Hepatic stellate cell (primary cell): ENCODE measurements at places on chromosomes 6 and 20.
A peak's percentile ranks its signal among the peaks of the same experiment; 100 is the strongest.

DNA sequence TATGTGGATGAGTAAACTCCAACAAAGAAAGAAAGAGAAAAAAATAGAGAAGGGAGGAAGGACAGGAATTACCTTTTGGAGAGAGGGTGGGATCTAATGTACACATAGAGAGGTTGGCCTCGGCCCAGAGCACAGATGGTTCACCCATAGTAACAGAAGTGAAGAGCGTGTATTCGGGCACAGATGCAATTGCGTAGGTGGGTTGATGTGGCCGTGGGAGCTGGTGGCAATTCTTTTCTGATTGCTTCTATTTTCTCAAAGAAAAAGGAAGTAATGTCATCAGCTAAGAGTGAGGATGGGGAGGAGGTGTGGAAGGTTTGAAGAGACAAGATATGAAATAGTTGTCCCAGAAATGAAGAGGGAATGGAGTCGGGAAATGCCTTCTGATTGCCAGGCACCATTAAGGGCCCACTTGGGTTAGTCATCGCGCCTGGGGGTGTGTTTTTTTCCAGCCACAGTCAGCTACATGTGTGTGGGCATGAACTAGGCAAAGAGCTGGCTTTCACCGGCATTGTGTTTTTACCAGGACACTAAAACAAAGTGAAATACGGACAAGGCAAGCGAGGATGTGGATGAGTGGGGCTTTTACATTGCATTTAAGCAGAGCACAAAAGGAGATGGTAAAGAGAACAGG, 158.7 kb downstream of the SYNE1 start:
- DNase-seq = no peak

DNA sequence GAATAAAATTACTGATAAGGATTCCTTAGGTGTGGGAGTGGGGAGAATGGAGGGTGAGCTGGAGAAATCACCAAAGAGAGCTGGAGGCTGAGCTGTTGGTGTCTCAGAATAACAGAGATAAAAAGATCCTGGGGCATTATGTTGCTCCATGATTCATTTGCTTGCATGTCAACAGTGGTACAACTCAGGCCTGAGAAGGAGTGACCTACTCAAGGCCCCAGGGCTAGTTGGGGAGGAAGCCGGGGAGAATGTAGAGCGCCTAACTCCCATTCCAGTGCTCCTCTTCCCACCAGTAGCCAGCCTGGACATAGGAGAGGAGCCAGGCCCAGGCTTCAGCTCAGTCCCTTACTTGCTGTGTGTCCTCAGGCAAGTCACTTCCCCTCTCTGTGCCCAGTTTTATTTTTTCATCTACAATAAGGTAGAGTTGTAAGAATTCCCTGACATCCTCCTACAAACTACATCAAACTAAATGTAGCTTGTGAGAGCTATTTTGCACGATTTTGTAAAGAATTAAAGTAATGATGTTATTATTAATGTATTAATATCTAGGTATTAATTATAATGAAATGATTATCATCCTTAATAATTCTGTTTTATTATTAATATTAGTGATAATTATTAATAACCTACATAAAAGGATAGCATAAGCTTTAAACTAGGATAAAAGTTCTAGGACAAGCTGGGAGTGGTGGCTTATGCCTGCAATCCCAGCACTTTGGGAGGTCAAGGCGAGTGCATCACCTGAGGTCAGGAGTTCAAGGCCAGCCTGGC, 250.9 kb upstream of the SULF2 start:
- DNase-seq = no peak

DNA sequence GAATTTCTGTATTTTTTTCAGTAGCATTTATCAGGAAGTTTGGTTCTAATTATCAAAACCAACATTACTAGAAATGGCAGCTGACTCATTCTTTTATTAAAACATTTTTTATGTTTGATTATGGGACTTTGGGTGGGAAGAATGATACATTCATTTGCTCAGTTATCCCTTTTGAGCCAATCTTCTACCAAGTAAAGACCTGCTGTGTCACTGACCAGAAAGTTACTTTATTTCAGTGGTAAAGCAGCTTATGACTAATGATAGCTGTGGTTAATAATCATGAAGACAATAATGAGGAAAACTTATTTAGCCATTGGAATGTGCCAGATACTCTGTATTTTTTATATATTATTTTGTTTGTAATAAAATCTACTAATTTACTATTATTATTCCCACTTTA, 142.3 kb downstream of the FARS2 start:
- DNase-seq = no peak

DNA sequence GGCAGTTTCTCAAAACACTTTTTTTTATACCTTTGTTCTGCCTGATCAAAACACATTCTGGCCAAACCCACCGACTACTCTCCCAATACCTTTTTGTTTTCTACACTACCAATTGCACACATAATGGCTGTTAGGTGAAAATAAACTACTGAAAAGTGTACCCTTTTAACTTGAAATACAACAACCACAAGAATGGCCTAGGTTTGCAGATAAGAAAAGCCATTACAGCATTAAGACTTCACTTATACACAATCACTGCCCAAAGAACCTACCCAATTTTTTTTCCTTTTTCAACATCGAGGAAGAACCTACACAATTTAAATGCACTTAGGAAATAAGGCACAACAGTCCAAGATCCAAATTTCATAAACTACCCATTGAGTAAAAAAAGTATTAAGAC, 1.8 kb downstream of the SEC63 start:
- DNase-seq = no peak

GRCh38 chr20:58614984-58615760, 35.9 kb upstream of the STX16 start:
- DNase-seq = no peak

DNA sequence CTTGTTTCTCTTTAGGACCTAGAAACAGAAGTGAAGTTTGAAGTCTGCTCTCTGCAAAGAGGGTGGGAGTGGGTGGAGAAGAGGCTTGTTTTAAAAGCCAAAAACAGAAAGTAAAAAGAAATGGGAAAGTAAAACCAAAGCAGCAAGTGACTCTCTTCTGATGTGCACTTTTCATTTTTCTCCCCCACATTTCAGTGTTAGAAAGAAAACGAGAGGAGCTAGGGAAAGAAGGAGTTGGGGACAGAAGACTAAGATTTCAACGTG, 1.3 kb downstream of the C6orf141 start:
- no peak for DNase-seq

GRCh38 chr6:109896341-109896740, 81.8 kb upstream of the GPR6 start:
- DNase-seq = no peak

DNA sequence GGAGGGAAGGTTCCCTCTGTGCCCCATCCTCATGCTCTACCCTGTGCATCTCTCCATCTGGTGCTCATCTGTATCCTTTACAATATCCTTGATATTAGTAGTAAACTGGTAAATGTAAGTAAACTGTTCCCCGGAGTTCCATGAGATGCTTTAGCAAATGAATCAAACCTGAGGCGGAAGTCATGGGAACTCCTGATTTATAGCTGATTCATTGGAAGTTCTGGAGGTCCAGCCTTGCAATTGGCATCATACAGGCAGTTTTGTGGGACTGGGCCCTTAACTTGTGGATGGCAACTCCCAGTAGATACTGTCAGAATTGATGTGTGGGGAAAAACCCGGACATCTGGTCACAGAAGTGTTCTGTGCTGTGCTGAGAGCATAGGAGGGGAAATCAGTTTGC, 11.2 kb upstream of the SLC22A2 start:
- no peak for DNase-seq

GRCh38 chr20:48738094-48738398, 89.8 kb downstream of the PREX1 start:
- DNase-seq = no peak

DNA sequence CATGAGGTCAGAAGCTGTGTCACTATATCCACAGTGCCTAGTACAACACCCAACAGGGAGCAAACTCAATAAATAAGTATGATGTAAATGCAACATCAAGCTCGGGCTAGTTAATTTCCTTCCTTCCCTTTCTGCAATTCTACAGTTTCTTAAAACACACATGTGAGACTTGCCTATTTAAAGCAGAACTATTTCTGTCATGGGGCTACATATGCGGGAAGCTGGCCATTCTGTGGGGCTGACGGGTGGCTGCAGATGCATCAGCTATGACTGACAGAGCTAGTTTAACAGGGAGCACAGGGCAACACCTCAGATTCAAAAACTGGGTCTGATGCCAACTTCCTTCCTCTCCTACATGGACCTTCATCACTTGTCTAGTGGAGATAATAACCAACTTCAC, 118.1 kb upstream of the ENPP5 start:
- DNase-seq = no peak

- DNase-seq = no peak
These were observed 4.5 kb downstream of the POU5F1 start for GRCh38 chr6:31165986-31166385.

GRCh38 chr6:159084493-159085091, 39.8 kb upstream of the TAGAP start:
- DNase-seq = no peak

DNA sequence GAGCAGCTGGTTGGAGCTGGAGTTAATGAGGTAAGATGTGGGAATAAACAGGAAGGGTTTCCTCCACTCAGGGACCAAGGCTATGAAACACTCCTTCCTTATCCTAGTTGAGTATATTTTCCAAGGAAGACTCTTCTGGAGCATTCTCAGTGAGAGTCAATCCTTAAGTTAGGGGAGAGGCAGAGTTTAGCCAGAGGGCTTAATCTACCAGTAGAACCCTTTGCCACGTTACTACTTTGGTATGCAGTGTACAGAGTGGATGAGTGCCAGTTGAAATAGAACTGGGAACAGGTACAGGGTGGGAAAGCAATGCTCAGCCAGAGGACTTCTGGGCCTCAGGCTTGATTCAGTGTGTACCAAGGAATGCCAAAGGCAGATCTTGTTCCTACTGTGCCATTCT, 114.3 kb downstream of the UBE3D start:
- no peak for DNase-seq

DNA sequence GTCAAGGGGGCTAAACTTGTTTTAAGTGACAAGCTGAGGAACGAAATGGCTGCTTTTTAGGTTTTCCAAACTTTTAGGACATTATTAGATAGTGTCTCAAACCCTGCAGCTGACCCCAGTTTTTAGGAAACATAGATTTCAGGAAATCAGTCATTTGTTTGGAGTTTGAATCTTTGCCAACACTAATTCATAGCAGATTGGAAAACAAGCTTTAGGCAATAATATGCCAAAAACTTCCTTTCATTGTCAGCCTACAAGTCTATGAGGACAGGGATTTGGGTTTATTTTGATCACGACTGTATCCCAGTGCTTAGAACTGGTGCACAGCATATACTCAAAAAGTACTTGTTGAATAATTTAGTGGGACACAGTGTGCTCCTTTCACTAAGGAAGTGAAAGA, 123.2 kb downstream of the TINAG start:
- no peak for DNase-seq

DNA sequence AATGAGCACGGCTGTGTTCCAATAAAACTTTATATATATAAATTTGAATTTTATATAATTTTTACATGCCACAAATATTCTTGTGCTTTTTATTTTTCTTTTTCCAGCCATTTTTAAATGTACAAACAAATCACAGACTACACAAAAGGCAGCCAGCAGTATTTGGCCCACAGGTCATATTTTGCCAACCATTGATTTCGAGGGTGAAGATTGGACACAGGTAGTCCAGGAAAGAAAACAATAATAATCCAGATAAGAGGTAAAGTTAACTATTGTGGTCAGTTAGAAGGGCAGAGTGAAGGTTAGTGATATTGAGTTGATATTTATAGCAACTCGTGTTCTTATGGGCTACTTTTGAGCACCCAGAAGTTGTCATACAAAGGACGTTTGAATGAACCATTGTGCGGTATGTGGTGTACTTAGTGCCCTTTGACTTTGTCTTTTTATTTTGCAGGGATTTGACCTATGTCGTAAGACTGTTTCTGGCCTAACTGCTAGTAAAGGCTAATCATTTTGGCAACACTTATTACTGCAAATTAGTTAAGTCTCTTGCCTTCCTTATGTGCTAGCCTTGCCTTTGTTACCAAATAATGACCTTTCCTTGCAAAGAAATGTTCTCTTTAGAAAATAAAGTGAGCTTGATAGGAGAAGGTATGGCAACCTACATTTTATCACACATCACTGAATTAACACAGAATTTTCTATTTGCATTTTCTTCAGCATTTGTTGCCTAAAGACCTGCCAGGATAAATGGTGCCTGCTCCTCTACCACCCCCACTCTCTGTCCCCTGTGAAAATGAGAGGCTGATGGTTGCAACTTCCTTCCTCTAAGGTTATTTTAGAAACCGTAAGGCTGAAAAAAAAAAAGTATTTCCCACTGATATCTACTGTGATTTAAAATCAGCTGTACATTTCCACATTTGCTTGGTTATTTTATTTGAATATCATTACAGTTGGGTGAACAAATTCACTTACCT, 493.9 kb upstream of the SOX4 start:
- no peak for DNase-seq

GRCh38 chr6:107547451-107547840, 57.5 kb downstream of the SOBP start:
- no peak for DNase-seq

GRCh38 chr20:47559141-47559540, 57.5 kb downstream of the NCOA3 start:
- no peak for DNase-seq

DNA sequence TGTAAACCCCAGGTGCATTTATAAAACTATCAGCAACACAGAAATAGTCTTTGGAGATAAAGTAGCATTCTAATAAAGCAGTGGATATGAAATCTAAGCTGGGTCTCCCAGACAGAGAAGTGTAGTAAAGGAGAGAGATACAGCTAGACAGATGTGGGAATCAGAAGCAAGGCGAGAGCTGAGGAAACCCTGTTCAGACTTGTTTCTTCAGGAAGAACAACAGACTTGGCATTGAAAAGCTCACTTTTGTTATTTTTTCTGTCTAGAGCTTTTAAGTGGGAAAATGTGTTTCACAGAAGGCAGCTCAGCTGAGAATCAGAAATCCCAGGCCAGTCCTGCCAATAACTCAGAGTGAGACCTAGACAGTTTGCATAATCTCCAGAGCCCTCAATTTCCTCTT, 52.9 kb downstream of the SLC35B3 start:
- DNase-seq = no peak

GRCh38 chr20:24640276-24640675, 170.8 kb downstream of the SYNDIG1 start:
- DNase-seq = no peak

DNA sequence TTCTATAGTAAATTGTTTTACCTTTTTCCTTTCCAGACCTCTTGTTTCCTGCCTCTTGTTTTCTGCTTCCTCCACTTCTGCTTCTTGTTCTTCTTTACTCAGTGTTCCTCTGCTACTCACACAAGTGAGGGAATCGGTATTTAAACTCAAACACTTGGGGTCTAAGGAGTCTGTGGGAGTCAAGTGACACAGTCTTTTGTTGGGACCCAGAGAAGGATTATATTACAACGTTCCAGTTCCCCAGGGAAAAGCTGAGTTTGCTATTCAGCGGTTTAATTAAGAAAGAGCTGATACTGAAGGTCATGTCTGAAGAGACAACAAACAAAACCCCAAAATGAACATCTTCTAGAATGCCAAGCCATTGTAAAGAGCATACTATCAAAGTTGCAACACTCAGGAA, 107.8 kb upstream of the CITED2 start:
- DNase-seq = no peak

GRCh38 chr6:161921602-161922395, 647.9 kb upstream of the AGPAT4 start:
- DNase-seq = no peak

GRCh38 chr20:61414455-61414991, 162.5 kb downstream of the CDH4 start:
- DNase-seq = no peak

GRCh38 chr6:139587469-139587868, 213.0 kb upstream of the CITED2 start:
- peak; percentile 64 for DNase-seq
